ENCODE measurements at places on chromosomes 3 and 15. TPM values are rescaled to one million over a fixed set of nuclear protein-coding genes. Genes with fewer than 3 reads are reported as not detected.

PXYLP1 gene
- 18.6 TPM for total RNA-seq

GABRR3 gene
- not detected for total RNA-seq

CYP1A2 gene
- total RNA-seq: not detected

SLC28A1 gene
- total RNA-seq: not detected

GRCh38 chr3:135908737-135909136, 56.8 kb upstream of the PPP2R3A start:
- no peaks in the 10 kb centered on the region for H3K36me3 ChIP-seq
- no peaks in the 10 kb centered on the region for H3K4me1 ChIP-seq
- H3K27ac ChIP-seq: no peak overlapping the region

- no peaks in the 10 kb centered on the region for H3K36me3 ChIP-seq
- H3K27me3 ChIP-seq: no peaks in the 10 kb centered on the region
- DNase-seq: no peak
- no peak overlapping the region for H3K27ac ChIP-seq
These were observed 11.6 kb upstream of the VGLL4 start for GRCh38 chr3:11655196-11655928.

GRCh38 chr3:56980798-56981390, 79.6 kb upstream of the SPATA12 start:
- H3K27ac ChIP-seq: no peak overlapping the region
- no peak overlapping the region for H3K4me3 ChIP-seq
- no peaks in the 10 kb centered on the region for H3K4me1 ChIP-seq
- H3K36me3 ChIP-seq: no peaks in the 10 kb centered on the region
- H3K27me3 ChIP-seq: no peaks in the 10 kb centered on the region

GRCh38 chr3:124640635-124641306, 89.5 kb upstream of the UMPS start:
- no peak overlapping the region for H3K27ac ChIP-seq
- no peaks in the 10 kb centered on the region for H3K27me3 ChIP-seq
- no peak overlapping the region for H3K4me3 ChIP-seq
- no peak for DNase-seq
